ENCODE measurements at places on chromosomes 1 and 21.

DNA sequence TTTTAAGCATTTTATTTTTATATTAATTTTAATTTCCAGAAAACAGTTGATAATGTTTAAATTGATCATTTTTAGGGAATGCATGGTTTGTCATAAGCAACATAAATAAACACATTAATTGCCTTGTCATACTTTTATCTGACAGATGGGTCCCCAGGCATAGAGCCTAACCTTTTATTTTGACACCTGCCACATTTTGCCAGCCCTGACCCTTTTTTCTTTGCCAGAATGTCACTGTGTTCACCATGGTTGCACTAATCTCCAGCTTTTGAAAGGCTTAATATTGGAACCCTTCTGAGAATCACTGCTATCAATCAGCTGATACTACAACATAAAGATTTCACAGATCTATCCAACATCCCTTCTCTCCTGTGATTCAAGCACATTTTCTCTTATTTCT is 56.0 kb upstream of the DPYD start:
- DNase-seq: no peak

DNA sequence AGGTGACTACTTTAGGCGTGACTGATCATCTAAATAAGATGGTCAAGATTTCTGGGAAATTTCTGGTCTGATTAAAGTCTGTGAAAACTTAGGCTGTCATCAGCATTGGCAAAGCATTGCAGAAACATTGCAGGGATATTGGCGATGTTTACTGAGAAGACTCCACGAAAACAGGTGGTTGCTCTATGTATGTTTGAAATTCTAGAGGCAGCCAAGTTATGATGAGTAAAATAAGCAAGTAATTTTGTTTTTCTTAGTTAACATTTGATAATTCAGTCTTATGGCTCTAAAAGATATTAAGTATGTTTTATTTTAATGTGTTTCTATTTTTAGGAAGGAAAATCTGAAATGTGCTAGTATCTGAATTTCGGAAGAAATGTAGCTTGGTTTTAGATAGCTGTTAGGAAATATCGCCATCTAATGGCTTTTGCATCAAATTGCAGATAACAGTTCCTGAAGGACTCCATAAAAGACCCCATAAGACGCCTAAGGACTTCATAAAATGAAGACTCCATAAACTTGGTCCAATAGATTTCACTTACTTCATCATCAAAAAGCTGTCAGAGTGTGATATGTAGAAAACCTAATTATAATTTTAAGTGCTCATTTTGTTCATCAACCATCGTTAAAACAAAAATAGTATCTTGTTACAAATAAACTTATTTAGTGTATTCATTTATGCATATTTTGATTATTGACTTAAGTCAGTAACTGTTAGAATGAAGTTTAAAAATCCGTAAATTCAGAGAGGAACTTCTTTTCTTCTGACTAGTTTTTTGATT is 344.6 kb downstream of the RYR2 start:
- DNase-seq: peak; percentile 1

GRCh38 chr1:20380616-20381035 is 90.0 kb downstream of the VWA5B1 start:
- peak; percentile 95 for DNase-seq

DNA sequence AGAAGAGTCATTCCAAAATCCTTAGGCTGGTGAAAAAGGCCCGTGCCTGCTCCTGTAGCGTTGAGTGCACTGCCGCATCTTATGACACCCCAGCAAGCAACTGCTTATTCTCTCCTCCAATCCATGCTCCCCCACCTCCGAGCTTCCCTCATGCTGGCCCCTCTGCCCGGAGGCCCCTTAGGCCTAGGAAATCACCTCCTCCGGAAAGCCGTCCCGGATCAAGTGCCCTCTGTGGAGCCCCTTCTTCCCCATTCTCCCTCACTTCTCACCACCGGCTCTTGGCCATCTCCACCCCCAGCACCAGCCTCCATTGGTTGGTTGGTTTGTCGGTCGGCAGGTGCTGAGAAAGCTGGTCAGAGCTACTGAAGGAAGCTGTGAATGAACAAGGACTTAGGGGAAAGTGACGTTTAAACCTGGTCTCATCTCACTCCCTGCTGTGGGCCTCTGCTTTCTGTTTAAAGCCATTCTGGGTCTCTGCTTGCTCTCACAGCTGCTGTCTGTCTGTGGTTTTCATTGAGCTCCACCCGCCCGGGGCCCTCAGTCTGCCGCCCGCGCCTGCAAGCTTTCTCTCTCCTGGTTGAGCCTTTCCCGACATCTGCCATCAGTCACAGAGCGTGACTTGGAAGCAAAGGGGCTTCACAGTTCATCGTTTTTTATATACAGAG is 122.2 kb downstream of the KCNN3 start:
- no peak for DNase-seq

Measured in astrocyte (in vitro differentiated cells and primary cell).